ENCODE measurements at places on chromosomes 2 and 18.

- no peak for DNase-seq
These were observed 30.9 kb upstream of the IER3IP1 start for GRCh38 chr18:47206945-47207637.

DNA sequence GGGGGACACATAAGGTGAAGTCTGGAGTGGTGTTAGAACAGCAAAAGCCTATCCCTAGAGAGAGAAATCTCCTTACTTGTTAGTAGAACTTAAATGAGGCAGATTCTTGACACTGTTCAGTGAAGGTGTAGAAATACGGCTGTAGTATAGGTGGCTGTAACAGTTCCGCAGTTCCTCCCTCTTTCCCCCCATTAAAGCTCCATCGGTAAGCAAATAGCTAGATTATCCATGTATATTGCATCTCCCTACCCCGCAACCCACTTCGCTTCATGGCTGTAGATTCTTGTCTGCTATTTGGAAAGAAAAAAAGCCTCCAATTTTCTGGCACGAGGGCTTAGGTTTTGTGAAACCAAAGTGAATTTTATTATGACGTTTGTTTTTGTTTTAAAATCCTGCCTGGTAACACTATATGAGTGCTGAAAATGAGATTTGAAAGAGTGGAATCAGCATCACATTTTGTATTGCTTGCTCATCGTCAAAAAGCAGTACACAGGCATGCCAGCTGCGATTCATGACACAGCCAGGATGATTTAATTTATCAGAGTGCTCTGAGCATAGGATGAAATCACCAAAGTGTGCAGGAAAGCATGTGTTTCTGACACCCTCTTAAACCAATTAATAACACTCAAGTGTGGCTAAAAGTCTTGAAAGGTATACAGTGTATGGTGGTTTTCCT is 1.4 kb downstream of the FAM171B start:
- DNase-seq: no peak

GRCh38 chr2:56522605-56523089 is 338.9 kb downstream of the CCDC85A start:
- DNase-seq: peak; percentile 74

GRCh38 chr18:60466677-60467076 is 94.1 kb upstream of the MC4R start:
- no peak for DNase-seq

DNA sequence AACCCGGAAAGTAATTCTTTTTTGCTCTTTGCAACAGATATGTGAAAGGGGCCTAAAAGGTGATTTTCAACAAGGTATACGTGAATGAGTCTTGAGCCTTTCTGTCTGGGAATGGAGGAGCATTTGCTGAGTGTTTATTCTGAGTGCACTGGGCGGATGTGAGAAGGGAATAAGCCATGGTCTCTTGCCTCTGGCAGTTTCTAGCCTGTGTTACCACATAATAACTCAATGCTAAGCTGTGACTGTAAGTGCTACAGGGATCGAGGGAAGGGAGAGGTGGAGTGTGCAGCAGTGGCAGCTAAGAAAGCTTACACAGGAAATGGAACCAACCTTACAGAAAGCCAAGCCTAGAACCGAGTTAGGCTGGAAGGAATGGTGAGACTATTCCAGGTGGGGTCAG is 444.3 kb downstream of the SLC4A3 start:
- no peak for DNase-seq

DNA sequence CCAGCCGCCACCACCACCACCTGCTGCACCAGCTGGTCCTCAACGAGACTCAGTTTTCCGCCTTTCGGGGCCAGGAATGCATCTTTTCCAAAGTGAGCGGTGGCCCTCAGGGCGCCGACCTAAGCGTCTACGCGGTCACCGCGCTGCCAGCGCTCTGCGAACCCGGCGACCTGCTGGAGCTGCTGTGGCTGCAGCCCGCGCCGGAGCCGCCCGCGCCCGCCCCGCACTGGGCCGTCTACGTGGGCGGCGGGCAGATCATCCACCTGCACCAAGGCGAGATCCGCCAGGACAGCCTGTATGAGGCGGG is 1.6 kb downstream of the LRATD1 start:
- DNase-seq: no peak

GRCh38 chr18:73746101-73746500 is 401.5 kb downstream of the FBXO15 start:
- no peak for DNase-seq

GRCh38 chr2:9703085-9703678 is 72.4 kb upstream of the YWHAQ start:
- DNase-seq: no peak

DNA sequence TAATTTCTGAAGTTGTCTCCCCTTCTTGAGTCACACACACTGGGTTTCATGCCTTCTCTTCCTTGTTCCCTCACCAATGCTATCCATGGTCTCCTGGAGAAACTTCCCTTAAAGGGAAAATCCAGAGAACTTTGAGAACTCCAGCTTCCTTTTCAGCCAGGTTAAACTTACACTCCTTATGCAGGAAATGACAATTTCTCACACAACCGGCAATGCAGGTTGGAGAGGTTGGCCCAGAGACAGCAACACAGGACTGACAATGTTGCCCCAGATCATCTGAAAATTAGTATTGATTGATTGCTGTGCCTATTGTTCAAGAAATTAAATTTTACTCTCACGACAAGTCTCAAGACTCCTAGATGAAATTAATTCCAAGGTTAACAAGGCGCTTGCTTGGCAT is 292.2 kb downstream of the NYAP2 start:
- DNase-seq: no peak

GRCh38 chr2:104862058-104862941 is 8.4 kb downstream of the POU3F3 start:
- DNase-seq: no peak

DNA sequence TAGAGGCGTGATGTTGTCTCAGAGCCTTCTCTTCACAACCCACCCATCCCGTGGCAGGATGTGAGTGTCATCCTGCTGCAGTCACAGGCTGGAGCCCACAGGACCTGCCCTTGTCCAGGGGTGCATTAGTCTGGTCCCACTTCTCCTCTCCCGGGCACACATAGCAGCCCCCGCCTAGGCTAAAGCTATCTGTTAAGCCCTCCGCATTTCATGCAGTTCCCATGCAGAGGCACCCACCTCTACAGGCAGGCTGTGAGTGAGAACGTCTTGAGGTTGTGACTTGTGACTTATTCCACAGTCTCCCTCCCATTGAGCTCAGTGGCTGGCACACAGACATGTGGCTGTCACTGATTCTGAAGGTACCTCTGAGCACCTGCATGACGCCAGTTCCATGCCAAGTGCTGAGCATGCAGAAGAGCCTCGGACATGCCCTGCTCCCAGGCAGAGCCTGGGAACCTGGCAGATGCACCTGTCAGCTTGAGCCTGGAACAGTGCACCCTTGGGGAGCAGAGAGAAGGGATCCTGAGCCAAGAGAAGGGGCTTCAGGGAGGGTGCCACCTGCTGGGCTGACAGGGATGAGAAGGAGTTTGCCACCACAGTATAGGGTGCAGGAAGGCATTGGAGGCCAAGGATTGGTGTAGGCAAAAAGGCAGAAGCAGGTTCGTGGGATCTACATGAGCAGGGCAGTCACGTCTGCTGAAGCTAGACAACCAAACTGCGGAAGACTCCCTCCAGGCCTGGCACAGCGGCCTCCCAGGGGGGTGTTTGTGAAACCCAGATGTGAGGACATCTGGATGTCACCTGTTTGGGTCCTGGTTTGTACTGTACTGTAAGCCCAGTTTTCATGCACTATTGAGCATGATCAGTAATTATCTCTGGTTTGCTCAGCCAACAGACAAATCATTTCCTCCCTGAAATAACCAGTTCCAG is 213.6 kb downstream of the GLI2 start:
- DNase-seq: no peak

- DNase-seq: no peak
These were observed 63.4 kb downstream of the TPO start for GRCh38 chr2:1476617-1477195.

DNA sequence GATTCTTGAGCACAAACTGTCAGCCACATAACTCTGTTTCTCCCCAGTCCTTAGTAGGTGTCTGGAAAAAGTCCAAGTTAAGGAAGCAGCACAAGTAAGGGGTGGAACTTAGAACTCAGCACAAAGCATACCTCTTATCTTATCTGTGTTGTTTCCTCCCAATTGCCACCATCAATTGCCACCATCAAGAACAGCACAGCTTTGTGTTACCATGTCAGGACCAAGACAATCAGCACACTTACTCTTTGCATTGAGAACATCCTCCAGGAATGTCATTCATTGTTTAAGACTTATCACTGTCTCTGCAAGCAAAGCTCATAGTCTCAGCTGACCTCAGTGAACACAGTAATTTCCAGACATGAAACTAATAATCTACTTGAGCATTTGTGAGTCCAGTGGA is 212.7 kb upstream of the FSHR start:
- DNase-seq: no peak

DNA sequence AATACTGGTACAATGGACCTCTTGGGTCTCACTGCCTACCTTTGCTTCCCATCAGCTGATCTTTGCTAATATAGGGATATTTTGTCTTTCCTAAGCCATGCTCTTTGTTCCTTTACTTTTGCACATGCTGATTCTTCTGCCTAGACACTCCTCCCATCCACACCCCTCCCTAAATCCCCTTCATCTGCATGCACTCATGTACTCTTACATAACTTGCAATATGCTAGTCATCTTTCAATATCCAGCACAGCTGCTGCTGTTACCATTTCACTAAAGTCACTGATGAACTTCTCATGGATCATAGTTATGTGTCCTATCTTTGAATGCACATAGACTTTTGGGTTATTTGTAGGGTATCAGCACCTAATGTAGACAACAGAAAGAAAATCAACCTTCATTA is 18.5 kb upstream of the DTNA start:
- DNase-seq: no peak

- no peak for DNase-seq
These were observed 84.9 kb upstream of the ZFP36L2 start for GRCh38 chr2:43311276-43311675.

GRCh38 chr2:234313558-234313957 is 183.3 kb downstream of the ARL4C start:
- DNase-seq: no peak

DNA sequence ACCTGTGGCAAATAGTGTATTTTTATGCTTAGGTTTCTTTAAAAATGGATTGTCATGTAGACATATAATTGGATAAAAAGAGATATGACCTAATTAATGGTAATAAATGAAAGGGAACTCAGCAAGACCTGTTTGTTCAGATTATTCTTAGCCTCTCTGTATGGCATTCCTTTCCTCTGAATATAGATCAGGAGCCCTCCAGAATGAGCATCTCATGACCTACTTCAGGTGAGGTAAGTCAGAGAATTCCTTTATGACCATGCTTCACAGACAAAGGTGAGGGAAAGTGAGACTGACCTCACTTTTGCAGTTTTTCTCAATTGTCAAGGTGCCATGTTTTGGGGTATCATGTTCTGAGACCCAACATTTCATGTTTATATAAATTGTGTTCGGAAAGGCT is 1744.3 kb upstream of the PIK3C3 start:
- no peak for DNase-seq

DNA sequence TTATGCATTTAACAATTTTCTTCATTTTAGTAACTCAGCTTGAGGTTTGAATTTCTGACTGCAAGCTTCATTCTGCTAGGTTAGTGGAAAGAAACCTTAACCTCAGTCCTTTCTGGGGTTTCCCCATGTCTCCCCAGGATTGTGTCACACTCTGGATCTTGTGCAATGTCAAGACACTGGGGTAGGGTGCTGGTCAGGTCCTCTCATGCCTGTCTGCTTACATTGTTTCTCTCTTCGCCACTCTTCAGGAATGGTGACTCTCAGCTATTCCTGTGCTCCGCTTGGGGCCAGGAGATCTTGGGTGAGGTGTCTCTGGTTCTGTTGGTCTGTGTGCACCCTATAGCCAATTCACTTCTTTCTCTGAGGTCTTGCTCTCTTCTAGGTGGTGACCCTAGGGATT is 23.9 kb downstream of the CTLA4 start:
- no peak for DNase-seq

GRCh38 chr18:9861933-9862332 is 23.8 kb upstream of the TXNDC2 start:
- DNase-seq: no peak

GRCh38 chr2:99679518-99679917 is 189.7 kb upstream of the REV1 start:
- DNase-seq: no peak

GRCh38 chr2:104215269-104216161 is 638.4 kb upstream of the POU3F3 start:
- DNase-seq: no peak

DNA sequence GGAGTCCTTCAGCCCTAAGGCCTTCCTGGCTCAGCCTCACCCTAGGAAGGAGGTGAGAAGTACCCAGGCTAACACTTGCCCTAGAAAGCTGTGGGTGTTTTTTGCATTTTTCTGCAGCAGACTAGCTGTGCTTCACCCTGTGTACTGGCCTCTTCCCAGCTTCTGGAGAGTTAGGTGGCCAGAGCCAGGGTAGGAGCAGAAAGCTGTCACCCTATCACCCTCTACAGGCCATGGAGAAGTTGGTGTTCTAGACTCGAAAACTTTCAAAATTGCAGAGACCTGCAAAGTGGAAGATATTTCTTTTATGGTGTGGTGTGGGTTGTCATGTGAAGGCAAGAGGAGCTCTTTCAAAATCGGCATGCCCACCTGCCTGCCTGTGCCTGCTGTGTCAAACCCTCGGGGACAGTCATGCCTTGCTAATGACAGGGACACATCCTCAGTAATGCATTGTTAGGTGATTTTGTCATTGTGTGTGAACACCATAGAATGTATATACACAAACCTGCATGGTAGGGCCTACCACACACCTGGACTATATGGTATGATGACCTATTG is 29.8 kb downstream of the EHD3 start:
- no peak for DNase-seq

GRCh38 chr2:119111115-119111975 is 47.2 kb downstream of the C1QL2 start:
- no peak for DNase-seq

GRCh38 chr2:164560181-164560792 is 61.0 kb downstream of the GRB14 start:
- no peak for DNase-seq

DNA sequence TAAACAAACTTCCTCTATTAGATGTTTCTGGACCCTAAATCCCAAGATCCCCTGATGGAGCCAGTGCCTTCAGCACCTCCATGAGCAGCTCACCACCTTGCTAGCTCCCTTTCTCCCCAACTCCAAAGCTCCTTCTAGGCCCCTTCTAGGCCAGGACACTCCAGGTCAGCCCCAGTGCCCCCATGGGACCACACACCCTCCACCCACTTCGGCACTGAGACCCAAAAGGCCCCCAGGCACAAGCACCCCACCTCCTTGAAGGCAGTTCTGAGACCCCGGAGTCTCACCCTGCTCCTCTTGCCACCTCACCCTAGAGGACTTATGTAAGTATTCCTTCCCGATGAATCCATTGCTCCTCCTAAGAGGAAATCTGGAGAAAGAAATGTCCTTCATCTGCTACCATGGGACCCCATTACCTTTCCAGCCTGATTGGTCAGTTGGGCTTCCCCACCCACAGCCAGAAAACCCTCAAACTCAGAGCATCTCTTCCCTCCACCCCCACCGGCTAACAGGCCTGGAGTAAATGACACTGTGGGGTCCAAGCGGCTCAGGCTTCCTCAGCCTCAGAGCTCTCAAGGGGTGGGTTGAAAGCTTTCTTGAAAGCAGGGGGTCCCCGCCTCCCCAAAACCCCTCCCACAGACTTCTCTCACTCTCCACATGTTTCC is 9.8 kb upstream of the ARMC9 start:
- no peak for DNase-seq

Data from NCI-H187 (cell line).